ENCODE measurements at places on chromosomes 4 and X. TPM values are rescaled to one million over a fixed set of nuclear protein-coding genes. Genes with fewer than 3 reads are reported as not detected.

DNA sequence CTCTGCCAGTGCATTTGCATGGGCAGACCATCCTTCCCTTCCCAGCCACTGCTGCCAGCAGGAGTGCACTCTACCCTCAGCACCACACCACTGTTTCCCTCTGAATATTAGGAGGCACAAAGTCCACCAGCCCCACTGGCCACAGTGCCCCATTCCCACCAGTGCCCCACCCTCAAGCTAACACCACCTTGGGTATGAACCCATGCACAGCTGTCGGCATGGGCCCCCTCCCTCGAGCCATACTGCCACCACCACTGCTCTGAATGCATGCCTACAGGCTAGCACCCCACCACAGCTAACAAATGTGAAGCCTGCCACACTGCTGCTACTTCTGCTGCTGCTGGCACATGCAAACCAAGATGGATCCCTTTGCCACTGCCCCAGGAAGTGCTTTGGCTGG lies 810.4 kb downstream of the TRAM1L1 start:
- no peak for DNase-seq

- DNase-seq, result no peak
These were observed 250.7 kb upstream of the RASGEF1B start for GRCh38 chr4:81722290-81722851.

GRCh38 chr4:2248821-2249261 lies 6.9 kb upstream of the HAUS3 start:
- DNase-seq, result no peak

DNA sequence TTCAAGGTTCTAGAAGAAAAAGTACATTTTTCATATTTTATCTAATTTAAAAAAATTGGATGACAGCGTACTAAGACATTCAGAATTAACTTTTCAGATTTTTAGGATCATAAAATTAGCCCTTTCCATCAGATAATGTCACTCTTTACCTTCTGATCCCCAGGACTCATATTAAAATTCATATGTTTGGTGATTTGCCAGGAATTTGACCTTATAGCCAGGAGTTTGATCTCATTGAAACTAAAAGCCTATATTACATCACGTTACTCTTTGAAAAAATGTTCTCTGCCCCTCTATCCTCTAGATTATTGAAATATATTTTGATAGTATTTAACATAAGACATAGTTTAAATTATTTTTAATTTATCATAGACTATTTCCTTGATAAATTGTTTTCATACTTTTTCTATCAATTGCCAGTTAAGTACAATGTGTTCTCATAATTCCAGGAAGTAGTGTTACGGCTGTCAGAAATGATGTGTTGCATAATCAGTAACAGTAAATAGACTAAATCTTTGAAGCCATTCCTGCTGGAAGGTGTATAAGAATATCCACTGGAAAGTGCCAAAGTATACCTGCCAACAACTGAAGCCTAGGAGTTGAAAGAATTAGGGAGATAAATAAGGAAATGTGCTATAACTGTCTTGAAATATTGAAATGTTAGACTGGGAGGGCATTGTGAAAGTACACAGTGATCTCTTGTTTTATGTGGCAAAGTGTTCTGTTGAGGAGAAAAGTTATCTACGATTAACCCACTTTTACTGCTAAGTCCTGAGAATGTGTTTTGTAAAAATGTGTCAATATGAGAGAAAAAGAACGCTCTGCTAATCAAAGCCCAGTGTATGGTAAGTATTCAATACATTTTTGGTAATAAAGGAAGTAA lies 32.9 kb upstream of the PDGFC start:
- no peak for DNase-seq

GRCh38 chr4:120105472-120105871 lies 38.8 kb upstream of the MAD2L1 start:
- no peak for DNase-seq

DNA sequence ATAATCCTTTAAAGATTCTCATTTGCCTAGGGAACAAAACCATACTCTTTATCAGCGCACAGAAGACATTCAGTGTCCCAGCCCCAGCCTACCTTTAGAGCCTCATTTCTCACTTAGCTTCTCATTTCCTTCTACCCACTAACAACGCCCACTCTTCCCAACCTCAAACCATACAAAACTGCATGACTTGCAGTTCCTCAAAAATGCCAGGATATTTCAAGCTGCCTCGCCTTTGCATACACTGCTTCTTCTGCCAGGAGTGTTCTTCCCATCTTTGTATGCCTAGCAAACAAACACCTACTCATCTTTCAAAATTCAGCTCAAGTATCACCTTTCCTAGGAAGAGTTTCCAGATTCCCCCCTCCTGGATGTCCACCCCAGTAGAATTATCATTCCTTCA lies 129.9 kb upstream of the ADGRL3 start:
- no peak for DNase-seq

- no peak for DNase-seq
These were observed 15.1 kb upstream of the MAD2L1 start for GRCh38 chr4:120081726-120082125.

- DNase-seq, result no peak
These were observed 1567.9 kb downstream of the ARAP2 start for GRCh38 chr4:34676400-34676799.

DNA sequence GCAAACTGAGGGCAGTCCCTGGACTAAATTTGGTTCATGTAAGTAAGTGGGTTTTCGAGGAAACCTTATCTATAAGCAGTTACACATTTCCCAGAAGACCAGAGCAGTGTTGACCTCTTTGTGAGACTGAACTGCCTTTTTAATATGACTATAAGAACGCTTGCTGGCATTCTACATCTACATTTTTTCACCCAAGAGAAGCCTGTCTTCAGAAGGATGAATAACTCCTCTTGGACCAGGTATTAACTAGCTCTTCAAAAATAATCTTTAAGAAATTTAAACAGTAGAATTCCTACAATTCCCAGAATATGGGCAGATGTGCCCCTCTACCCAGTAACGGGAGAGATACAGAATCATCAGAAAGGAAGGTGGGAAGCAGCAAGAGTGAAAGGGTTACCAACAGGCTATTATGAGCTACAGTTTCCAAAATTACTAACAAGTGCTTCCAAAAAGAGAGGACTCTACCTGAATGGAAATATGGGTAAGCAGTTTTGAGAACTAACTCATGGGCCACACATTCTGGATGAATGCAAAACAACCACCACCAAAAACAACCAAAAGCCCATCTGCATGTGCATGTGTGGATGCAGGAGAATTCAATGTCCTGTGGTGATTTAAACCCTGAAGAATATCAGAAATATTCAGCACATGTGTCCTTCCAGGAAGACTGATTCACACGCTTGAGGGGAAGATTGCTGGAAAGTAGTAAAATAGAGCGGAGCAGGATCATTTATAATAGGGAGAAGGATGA lies 17.4 kb downstream of the BBS12 start:
- DNase-seq, result no peak

Gene TDO2
- 1.0 TPM for total RNA-seq

Gene CHRDL1
- 34.7 TPM for total RNA-seq

DNA sequence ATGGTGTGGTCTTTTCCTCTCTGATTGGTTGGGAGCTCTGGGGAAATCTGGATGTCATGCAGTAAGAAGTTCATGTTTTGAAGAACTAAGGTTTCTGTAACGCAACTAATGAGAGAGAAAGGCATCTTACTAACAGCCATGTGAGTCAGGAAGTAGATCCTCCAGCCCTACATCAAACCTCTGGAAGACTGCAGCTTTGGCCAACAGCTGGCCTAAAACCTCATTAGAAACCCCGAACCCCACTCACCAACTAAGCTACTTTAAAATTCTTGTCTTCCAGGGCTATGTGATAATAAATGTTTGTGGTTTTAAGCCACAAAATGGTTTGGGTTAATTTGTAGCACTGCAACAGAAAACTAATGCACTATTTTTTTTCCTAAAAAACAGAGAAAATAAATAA lies 549.0 kb upstream of the GRID2 start:
- no peak for DNase-seq

DNA sequence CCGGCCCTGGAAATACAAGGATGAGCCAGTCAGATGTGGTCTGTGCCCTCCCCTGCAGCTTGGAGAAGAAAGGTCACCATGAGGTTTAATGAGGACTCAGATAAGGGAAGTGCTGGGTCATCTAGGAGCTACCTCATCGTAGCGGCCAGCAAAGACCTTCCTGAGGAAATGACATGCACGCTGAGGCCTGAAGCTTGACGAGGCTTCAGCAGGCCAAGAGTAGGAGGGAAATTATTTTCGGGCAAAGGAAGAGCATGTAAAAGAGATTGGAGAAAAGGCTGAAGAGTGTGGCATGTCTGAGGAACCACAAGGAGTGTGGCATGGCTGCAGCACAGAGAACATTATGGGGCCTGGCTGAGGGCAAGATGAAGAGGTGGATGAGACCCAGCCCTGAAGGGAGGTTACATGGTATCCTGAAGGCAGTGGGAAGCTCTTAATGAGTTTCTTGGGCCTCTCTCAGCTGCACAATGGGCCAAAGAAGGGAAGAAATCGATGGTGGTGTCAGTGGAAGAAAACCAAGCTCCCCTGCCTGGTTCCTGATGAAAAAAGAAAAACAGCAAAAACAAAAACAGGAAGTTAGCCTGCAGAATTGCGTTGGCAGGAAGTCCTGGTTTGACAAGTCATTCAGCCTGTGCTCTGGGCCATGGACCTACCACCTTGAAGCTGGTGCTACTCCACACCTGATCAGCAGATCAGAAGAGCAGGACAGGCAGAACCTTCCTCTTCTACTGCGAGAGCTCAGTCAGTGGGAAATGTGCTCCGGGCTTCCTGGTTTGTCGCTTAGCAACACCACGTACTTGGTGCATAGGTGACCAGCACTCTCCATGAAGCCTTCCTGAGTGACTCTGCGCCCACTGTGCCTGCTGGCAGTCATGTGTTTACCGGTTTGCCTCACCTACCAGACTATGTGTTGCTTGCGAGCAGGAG lies 134.5 kb upstream of the KLF3 start:
- peak; percentile 85 for DNase-seq

Gene CENPI
- total RNA-seq, result 2.3 TPM

DNA sequence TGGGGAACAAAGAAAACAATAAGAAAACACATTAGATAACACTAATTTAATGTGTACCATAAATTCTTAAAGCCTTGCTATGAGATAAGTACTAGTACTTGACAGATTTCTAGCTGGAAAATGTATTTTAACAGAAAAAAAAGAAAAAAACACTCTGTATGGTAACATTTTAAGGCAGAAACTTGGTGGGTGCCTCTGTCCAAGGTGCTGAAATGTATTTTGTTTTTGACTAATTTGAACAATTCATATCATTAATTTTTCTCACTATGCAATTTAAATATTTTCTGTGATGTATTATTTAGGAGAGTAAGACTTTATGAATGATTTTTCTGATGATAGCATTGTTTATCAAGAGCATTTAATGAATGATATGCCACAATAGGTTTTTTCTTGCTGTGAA lies 107.5 kb downstream of the GABRG1 start:
- no peak for DNase-seq

Gene NEUROG2
- not detected for total RNA-seq

DNA sequence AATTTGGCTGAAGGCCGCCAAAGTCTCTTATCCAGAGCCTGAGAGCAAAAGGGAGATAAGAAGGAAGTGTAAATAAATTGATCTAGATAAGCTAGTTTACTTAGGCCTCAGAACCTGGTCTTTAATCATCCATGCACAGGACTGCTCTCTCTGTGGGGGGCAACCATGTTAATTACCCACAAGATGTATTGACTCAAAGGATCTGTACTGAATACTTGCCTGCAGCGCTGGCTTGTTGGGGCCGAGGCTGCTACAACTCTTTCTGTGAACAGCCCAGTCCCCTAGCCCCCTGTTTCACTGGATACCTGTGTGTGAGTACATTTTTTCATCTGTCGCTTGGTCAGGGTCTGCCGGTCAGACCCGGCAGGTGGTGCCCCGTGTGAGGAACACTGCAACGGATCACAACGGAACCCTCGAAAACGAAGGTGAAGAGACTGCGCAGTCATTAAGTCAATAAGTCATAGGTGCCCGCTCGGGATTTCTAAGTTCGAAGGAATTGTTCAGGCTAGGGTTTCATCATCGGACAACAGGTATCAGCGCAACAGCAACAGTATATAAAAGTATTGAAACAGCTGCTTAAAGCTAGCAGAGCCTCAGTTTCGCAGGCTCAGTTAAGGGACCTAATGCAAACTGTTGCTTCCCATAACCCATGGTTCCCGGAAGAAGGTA lies 8.3 kb downstream of the MAGEA11 start:
- DNase-seq, result no peak

GRCh38 chr4:2289955-2290333 lies 28.0 kb upstream of the MXD4 start:
- DNase-seq, result no peak

Gene FAM47A
- not detected for total RNA-seq

GRCh38 chrX:137749246-137749645 lies 183.3 kb downstream of the ZIC3 start:
- no peak for DNase-seq

Gene MAGEA2B
- total RNA-seq, result not detected

- DNase-seq, result no peak
These were observed 328.0 kb upstream of the BOD1L1 start for GRCh38 chr4:13955551-13955950.

Gene CLCN3
- total RNA-seq, result 79.2 TPM

GRCh38 chr4:3179126-3179706 lies 69.7 kb upstream of the MSANTD1 start:
- no peak for DNase-seq

GRCh38 chrX:1355131-1356046 lies 18.8 kb downstream of the IL3RA start:
- no peak for DNase-seq

- no peak for DNase-seq
These were observed 59.0 kb upstream of the AFF2 start for GRCh38 chrX:148441387-148441786.

GRCh38 chr4:16155528-16156169 lies 70.6 kb downstream of the TAPT1 start:
- DNase-seq, result no peak

Gene SYTL4
- 11.4 TPM for total RNA-seq

Gene TMEM35A
- total RNA-seq, result 11.5 TPM

GRCh38 chrX:147749308-147749707 lies 162.4 kb upstream of the FMR1 start:
- DNase-seq, result no peak

DNA sequence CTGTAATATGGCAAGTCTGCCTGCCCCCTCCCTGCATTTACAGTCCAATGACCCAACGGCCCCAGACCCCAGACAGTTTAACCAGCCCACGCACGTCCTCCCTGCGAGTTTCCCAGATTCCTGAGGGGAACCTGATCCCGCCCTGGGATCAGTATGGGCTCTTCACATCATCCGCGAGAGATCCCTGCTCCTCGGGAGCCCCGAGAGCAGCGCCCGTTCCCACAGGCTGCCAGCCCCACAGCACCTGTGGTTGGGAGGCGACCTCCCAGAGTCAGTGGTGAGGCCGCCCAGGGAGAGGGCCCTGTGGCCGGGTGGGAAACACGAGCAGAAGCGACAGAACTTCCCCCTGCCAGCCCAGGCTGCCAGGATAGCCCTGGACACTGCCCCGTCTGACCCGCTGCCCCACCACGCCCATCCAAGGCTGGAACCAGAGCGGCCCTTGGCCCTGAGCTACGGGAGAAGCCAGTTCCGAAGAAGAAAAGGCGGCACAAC lies 32.8 kb downstream of the TSC22D3 start:
- DNase-seq, result no peak

GRCh38 chr4:186761393-186761792 lies 37.7 kb upstream of the FAT1 start:
- no peak for DNase-seq

Gene SSR4
- 253 TPM for total RNA-seq

Gene TCEAL7
- 7.9 TPM for total RNA-seq

Gene USP17L15
- not detected for total RNA-seq

All from ureter (tissue), 1 donor.